ENCODE measurements at places on chromosomes 12 and 14.

GRCh38 chr12:26162174-26162573 is 33.2 kb upstream of the SSPN start:
- DNase-seq = no peak

GRCh38 chr14:99938376-99938775 is 126.8 kb upstream of the EVL start:
- DNase-seq = no peak

DNA sequence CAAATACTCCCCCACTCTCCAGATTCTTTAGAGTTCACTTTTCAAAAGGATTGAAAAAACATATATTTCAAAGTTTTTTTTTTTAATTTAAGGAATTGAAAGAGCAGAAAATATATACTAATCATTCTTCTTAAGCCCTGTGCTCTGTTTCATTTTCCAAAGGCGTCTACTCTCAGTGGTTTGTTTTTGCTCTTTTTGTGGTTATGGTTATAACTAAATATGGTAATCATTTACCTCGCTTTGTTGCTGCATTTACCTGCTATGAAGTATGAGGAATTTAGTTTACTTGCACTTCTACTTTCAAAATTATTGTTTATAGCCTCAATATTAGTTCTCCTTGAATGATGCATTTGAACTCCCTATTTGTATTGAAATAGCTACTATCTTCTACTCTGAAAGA is 55.9 kb upstream of the LRRK2 start:
- no peak for DNase-seq

DNA sequence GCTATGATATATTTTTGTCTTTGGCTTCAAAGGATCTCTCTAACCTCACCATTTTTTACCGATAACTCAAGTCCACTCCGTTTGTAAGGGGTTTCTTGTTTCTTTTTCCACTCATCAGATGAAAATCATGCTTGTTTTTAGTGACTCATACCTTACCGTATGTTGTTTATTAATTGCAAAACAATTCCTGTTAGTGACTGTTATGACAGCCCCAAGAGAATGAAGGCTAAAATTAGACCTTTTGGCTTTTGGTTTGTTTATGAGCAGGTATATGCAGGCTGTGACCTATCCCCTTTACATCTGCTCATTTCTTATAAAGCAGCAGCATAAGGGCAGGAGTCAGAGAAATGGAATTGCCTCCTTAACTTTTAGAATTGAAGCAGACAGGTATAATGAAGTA is 319.8 kb downstream of the CEP128 start:
- no peak for DNase-seq

DNA sequence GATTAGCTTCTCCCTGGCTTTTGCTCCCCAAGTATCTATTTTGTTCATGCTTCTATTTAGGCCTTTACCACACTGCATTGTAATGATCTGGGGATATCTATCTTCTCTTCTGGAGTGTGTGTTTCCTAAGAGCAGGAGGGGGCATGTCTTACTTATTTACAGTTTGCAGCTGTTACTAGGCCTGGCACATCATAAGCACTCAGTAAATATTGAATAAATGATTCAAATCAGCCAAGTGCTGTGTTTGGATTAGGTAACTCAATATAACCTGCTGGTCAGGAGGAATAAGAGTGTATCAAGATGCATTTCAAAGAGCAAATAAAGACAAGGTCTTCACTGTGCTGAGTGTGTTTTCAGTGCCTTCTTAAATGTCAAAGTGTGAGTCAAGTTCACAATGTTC is 186.1 kb downstream of the FOXG1 start:
- no peak for DNase-seq

DNA sequence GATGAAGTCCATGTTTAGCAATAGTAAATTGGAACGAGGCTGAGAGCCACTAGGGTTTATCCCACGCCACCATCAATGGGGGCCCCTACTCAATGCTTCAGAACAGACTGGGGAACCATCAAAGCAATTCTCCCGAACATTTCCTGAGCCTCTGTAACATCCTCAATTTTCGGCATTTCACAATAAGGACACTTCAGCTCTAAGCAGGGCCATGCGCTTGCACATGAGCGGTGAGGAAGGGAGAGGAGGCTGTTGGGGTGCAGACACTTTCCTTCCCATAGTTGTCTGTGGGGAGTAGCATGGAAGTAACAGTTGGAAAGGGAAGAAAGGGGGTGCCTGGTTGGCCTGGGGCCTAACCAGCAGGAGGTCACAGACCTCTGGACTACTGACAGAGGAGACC is 129.9 kb upstream of the PRMT8 start:
- no peak for DNase-seq

DNA sequence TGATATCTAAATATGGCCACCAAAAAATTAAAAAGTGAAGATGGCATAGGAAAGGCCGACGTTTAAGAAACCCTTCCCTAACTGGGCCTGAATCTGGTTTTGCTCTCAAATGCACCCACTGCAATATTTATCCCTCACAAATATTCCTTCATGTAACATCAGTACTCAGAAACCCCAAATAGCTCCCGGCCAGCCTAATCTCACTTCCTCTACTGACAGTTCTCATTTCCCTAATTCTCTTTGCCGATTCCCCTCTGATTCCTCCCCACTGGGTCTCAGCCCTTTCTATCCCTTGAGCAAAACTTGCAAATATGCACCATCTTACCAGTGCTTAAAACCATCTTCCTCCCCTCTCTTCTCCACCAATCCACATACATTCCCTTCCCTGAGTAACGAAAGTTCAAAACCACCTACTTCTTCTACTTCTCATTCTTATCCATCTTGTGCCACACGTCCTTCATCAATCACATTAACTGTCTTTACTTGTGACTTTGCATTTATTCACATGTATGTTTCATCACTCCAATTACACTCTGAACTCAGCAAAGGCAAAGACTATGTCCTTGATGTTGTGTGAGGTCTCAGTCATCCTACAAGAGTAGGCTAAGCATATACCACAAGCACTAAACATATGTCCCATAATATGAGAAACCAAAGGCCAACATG is 23.1 kb downstream of the KCNK10 start:
- no peak for DNase-seq

DNA sequence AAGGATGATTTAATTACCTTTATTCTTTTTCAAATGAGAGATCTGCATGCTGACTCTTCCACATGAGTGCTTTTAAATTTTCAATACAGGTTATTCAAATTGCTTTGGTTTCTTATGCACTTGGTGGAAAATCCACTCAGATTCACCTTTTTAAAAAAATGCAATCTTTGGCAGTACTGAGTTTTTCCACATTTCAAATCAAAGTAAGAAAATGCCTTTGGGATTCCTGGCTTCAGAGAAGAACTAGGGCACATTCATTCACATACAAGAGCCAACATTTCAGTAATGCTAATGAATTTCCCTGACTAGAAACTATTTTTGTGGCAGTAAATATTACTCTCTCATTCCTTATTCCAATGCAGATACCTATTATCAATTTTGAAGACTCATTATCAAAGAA is 342.2 kb downstream of the ETNK1 start:
- DNase-seq = no peak

DNA sequence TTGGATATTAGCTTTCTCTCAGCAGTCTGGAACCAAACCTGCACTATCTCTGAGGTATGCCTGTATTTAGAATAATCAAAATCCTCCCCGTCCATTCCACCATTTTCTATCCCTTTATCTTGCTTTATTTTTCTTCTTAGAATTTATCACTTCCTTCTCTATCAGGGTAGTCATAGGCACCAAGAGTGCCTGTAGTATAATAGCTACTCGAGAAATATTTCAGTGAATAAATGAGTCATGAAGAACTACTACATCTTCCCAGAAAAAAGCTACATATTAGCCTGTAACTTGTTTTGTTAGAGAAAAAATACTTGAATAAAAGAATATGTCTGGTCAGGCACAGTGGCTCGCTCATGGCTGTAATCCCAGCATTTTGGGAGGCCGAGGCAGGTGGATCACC is 4.3 kb downstream of the SLC2A14 start:
- no peak for DNase-seq

DNA sequence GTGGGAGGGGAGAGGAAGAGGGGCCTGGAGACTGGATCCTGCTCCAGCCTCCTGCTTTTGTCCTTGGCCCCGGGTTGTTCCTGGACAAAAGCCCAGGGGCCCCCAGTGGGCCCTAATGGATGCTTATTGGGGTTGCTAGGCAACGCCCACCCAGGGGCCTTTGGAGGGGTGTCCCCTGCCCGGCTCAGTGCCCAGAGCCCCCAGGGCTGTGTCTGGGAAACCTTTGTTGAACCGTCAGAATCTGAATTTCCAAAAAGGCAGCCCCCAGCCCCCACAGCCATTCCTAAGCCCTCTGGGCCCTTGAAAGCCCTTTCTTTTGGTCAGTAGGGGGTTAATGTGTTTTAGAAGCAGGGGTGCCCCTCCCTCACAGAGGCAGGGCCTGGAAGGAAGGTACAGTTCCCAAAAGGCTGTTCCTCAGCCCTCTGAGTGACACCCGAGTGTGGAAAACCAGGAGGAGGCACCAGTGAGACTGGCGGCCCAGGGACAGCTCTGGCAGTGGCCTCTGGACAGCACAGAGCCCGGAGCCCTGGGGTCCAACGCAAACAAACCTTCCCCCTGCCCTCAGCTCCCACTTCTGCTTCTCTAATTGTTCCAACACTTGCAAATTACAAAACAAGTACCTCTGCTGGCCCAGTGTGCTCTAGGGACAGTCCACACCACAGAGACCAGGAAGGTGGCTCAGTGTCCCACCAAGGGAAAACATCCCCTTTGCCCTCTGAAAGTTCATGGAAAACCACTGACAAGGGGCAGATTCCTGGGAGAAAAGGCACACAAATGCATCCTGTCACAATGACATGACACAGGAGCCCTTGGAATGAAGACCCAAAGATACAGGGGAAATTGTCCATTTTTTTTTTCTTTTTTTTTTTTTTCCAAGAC is 19.4 kb downstream of the HHIPL1 start:
- no peak for DNase-seq

- no peak for DNase-seq
Observed at GRCh38 chr12:57047981-57048380, 1.9 kb downstream of the MYO1A start.

GRCh38 chr12:45381351-45381750 is 165.5 kb downstream of the ANO6 start:
- no peak for DNase-seq
